ENCODE measurements at places on chromosomes 1 and 21. TPM values are rescaled to one million over a fixed set of nuclear protein-coding genes. Genes with fewer than 3 reads are reported as not detected.
A peak's percentile ranks its signal among the peaks of the same experiment; 100 is the strongest.

Gene SERTAD4
- 3.9 TPM for total RNA-seq

DNA sequence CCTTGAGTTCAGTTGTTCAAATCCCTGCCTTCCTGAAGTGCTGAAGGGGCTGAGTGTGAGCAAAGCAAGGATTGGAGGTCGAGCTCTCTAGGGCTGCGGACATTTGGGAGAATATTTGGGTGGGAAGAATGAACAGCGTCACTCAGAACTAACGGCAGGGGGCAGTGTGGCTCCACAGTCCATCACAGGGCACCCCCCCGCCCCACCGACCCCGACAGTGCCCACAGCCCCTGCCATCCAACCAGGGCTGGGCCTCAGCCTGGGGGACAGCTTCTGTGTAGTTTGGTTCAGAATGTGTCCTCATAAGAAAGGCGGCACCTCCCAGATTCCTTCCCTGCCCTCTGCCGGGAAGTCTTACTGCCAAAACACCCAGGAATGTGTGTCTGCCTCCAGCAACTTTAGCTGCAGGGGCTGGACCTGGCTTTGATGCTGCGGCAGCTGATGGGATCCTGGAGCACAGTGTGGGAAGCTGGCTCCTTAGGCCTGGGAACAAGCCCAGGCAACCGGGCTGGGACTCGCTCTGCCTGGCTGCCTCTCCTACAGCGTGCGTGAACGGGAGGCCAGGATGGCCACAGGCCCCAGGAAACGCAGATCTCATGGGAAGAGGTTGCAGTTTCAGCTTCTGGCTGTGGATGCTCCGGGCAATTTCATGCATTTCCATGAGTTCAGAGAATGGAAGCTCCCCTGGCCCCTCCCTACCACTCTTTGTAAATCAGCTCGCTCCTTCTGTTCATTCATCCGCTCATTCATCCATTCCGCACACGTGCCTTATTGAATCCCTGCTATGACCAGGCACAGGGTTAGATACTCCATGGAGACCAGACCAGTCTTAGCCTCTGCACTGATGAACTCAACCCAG, 104.9 kb upstream of the TMPRSS2 start:
- H3K36me3 ChIP-seq = no peaks in the 10 kb centered on the region
- H3K4me1 ChIP-seq = no peaks in the 10 kb centered on the region
- DNase-seq = peak; percentile 77
- peak overlapping the region; percentile 61 for H3K4me3 ChIP-seq

- H3K4me3 ChIP-seq = no peak overlapping the region
- no peak for DNase-seq
- no peaks in the 10 kb centered on the region for H3K4me1 ChIP-seq
- H3K27ac ChIP-seq = no peak overlapping the region
- no peaks in the 10 kb centered on the region for H3K27me3 ChIP-seq
Measured at GRCh38 chr1:30748699-30749401, 8.7 kb downstream of the LAPTM5 start.

DNA sequence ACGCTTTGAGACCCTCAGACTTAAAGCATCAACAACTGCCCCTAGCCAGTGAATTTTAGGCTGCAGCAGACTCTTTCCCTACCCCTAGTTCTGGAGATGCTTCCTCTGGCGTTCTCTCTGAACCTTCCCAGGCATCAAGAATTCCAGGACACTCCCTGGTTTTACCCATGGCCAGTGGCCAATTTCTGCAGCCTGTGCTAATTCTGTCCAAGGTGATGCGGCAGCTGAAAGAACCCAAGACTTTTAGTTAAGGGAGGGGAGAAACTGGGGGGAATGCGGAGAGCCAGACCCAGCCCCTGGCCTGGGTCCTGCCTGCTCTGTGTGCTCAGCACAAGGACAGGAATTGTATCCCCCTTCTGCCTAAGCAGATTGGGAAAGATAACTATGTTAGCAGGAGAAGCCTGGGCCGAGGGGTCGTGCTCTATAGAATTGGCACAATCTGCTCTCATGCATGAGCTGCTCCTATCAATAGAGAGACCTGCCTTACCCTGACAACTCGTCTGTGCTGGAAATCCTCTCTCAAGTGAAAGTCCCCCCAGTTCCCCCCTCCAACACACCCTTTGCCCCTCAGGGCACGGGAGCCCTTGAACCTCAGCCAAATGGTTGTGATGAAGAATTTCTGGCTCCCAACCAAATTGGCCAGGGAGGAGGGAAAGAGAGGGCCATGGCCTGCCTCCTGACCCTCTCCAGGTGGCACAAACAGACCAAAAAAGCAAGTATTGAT, 5.4 kb upstream of the GJA8 start:
- no peaks in the 10 kb centered on the region for H3K36me3 ChIP-seq
- H3K4me3 ChIP-seq = no peak overlapping the region
- no peaks in the 10 kb centered on the region for H3K4me1 ChIP-seq
- no peaks in the 10 kb centered on the region for H3K27me3 ChIP-seq
- no peak for DNase-seq

DNA sequence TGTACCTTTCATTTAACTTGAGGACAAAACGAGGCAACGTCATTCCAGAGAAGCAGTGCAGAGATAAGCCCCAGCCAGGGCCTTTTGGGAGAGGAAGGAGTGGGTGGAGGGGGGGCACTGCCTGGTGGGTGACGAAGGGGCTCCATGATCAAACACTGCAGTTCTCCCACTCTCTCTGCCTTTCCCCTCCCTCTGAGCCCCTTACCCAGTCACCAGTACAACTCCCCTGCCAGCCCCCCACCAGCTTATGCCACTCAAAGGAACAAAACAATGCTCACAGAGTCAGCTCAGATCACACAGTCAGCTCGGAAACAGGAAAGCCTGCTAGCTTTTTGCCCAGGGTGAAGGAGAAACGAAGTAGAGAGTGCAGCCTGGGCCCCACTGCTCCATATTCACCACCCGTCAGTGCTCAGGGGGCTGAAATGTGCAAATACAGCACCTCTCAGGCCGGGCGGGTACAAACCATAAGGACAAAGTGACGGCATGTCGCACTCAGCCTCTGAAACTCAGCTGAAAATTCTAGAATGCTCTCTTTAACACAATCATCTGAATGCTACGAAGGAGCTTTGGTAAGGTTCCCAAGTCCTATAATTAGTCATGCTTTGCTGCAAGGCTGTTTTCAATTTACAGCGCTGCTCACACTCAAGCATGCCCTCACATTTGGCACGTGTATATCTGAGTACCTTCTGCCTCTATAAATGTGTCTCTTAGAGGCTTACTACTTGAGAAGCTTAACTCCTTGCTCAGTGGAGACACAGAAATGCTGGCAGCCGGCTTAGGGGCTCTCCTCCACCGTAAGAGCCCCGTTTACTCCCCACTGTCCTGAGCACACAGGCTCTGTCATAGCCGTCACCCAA, 65.8 kb upstream of the RAB4A start:
- no peaks in the 10 kb centered on the region for H3K27me3 ChIP-seq
- H3K36me3 ChIP-seq = no peaks in the 10 kb centered on the region
- DNase-seq = no peak
- peaks cover 6% of the 10 kb centered on the region for H3K4me1 ChIP-seq
- no peak overlapping the region for H3K27ac ChIP-seq

Gene S100B
- total RNA-seq = 0.53 TPM

DNA sequence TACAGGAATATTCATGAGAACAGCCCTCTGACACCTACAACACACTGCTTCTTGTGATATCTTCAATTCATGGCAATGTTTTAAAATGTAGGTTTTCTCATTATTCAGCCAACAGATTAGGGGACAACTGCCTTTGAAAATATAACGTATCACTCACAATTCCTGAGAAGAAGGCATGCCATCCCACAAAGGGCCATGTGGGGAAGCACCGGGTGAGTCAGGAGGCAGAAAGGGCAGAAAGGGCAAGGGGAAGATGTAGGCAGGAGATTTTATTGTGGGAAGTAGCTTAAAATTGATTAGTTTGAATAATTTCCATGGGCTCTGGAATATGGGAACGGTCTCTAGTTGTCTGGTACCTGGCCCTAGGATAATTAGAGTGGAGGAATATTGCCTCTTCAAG, 165.7 kb downstream of the HHIPL2 start:
- H3K27me3 ChIP-seq = no peaks in the 10 kb centered on the region
- no peak for DNase-seq
- no peaks in the 10 kb centered on the region for H3K4me1 ChIP-seq
- no peak overlapping the region for H3K4me3 ChIP-seq

DNA sequence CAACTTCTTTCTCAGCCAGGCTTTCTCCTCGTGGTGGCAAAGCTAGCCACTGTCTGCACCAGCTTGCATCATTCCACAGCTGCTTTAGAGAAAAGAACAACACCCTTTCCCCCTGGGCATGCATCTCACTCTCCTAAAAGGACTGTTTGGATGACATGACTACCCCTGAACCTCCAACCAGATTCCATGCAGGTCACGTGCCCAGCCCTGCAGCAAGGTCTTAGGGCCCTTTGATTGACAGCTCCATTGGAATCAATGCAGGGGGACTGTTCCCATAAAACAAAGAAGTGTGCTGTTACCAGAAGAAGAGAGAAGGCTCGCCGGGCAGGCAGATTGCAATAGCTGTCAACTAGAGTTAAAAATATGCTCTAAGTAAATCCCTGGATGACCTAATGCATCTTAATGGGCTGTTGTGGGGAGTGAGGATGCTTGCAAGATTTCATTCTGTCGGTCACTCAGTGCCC, 24.4 kb downstream of the KCNA2 start:
- no peaks in the 10 kb centered on the region for H3K4me1 ChIP-seq
- H3K36me3 ChIP-seq = no peaks in the 10 kb centered on the region
- no peak for DNase-seq

Gene IGSF3
- total RNA-seq = 18.6 TPM

- no peaks in the 10 kb centered on the region for H3K36me3 ChIP-seq
- H3K4me1 ChIP-seq = no peaks in the 10 kb centered on the region
- H3K27me3 ChIP-seq = no peaks in the 10 kb centered on the region
- no peak for DNase-seq
- no peak overlapping the region for H3K27ac ChIP-seq
- no peak overlapping the region for H3K4me3 ChIP-seq
Measured at GRCh38 chr1:214002060-214002459, 14.3 kb downstream of the PROX1 start.

DNA sequence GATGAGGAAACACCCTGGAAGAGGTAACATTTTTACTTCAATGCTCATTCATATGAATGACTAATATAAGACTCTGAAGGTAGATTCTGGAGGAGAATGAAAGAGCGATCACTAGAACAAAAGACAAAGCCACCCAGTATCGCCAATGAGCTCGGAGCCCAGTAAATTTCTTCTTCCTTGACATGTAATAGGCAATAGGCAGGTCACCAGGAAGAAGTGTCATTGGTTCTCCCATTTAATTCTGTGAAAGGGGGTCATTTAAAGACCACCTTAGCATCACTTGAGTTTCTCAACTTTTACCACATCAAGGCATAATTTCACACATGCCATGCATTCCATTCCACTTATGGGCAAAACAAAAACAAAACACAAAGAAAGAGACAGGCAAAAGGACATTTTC, 7.9 kb downstream of the TNFSF18 start:
- no peaks in the 10 kb centered on the region for H3K4me1 ChIP-seq
- H3K4me3 ChIP-seq = no peak overlapping the region
- no peaks in the 10 kb centered on the region for H3K27me3 ChIP-seq
- H3K27ac ChIP-seq = no peak overlapping the region

GRCh38 chr1:194466706-194467105, 1280.3 kb upstream of the B3GALT2 start:
- no peaks in the 10 kb centered on the region for H3K27me3 ChIP-seq
- H3K4me3 ChIP-seq = no peak overlapping the region
- no peaks in the 10 kb centered on the region for H3K36me3 ChIP-seq
- no peak for DNase-seq
- H3K4me1 ChIP-seq = no peaks in the 10 kb centered on the region

GRCh38 chr1:204970937-204971336, 72.1 kb upstream of the CNTN2 start:
- DNase-seq = no peak
- H3K4me1 ChIP-seq = no peaks in the 10 kb centered on the region
- H3K27ac ChIP-seq = no peak overlapping the region

DNA sequence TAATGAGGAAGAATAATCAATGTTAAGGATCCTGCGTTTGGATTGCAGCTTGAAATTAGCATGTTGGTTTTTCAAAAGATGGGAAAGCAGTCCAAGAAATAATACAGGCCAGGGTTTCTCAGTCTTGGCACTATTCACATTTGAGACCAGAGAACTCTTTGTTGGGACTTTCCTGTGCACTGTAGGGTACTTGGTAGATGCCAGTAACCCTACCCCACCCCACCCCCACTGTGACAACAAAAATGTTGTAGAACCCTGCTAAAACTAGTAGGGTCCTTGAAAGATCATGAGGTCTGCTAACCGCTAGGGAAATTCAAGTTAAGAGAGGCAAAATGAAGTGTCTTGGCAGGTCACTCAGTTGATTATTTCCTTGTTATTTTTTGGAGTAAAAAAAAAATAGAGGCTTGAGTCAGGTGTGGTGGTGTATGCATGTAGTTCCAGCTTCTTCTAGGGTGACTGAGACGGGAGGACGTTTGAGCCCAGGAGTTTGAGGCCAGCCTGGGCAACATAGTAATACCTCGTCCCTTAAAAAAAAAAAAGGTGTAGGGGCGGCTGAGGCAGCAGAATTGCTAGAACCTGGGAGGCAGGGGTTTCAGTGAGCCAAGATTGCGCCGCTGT, 53.3 kb downstream of the SPEN start:
- DNase-seq = no peak
- H3K4me3 ChIP-seq = no peak overlapping the region
- H3K27ac ChIP-seq = no peak overlapping the region
- H3K4me1 ChIP-seq = no peaks in the 10 kb centered on the region
- no peaks in the 10 kb centered on the region for H3K27me3 ChIP-seq

- H3K27me3 ChIP-seq = no peaks in the 10 kb centered on the region
- H3K27ac ChIP-seq = no peak overlapping the region
- DNase-seq = no peak
- H3K36me3 ChIP-seq = no peaks in the 10 kb centered on the region
- no peaks in the 10 kb centered on the region for H3K4me1 ChIP-seq
Measured at GRCh38 chr21:41647806-41648561, 118.9 kb downstream of the RIPK4 start.

Gene DYRK3
- total RNA-seq = 4.7 TPM

DNA sequence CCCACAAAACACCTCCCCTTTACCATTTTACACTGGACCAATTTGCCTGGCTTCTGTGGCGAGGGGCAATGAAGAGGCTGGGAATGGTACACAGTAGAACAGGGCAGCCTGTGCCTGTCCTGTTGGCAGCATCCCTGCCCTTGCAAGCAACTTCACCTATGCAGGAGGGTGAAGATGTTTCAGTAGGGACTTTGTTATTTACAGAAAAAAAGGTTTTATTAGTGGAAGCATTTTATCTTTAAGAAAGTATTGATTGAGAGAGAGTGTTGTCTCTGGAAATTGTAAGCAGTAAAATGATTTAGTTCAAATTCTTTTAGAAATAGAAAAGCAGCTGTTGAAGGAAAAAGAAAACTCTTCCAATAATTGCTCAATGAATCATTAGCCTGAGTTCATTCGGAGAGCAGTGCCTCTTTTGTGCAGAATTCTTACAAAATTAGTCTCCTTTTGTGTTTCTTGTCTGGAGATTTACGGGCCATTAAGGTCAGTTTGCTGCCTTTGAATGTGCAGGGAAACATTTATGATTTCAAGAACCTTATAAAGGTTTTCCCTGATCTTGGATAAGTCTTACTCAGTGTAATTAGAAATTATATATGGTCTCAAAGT, 49.1 kb downstream of the HHAT start:
- H3K36me3 ChIP-seq = no peaks in the 10 kb centered on the region
- DNase-seq = no peak
- H3K4me3 ChIP-seq = no peak overlapping the region
- peaks cover 7% of the 10 kb centered on the region for H3K4me1 ChIP-seq
- H3K27me3 ChIP-seq = no peaks in the 10 kb centered on the region
